ENCODE measurements at places on chromosomes 3 and 15.

- no peak for DNase-seq
Measured at GRCh38 chr15:97953748-97954147, 6.8 kb upstream of the ARRDC4 start.

- DNase-seq = no peak
Measured at GRCh38 chr3:9402410-9403228, 5.2 kb downstream of the SETD5 start.

- no peak for DNase-seq
Measured at GRCh38 chr3:190279690-190280089, 42.6 kb downstream of the CLDN1 start.

GRCh38 chr3:63508771-63509170, 143.7 kb upstream of the SNTN start:
- DNase-seq = no peak

DNA sequence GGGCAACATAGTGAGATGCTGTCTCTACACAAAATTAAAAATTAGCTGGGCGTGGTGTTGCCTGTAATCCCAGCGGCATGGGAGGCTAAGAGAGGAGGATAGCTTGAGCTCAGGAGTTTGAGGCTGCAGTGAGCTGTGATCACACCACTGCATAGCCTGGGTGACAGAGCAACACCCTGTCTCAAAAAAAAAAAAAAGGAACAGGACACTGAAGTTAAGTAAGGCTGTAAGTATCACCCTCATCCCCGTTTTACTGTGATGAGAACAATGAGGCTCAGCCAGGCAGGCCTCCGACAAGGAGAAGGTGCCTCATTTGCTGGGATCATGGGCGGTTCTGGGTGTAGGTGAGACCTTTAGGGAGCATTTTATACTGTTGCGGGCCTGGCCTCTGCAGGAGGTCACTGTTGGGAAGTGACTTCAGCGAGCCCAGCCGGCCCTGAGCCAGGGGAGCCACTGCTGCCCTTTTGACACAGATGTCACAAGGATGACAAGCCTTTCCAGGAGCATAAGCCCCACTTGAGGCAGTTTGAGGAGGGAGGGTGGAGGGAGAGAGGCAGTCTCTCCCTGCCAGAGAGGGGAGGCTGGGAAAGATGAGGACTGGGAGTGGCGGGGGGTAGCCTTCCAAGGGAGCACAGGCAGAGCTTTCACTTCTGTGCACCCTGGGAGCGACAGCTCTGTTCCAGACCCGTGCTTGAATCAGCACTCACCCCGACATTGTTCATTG, 30.8 kb downstream of the IRAK2 start:
- DNase-seq = no peak

DNA sequence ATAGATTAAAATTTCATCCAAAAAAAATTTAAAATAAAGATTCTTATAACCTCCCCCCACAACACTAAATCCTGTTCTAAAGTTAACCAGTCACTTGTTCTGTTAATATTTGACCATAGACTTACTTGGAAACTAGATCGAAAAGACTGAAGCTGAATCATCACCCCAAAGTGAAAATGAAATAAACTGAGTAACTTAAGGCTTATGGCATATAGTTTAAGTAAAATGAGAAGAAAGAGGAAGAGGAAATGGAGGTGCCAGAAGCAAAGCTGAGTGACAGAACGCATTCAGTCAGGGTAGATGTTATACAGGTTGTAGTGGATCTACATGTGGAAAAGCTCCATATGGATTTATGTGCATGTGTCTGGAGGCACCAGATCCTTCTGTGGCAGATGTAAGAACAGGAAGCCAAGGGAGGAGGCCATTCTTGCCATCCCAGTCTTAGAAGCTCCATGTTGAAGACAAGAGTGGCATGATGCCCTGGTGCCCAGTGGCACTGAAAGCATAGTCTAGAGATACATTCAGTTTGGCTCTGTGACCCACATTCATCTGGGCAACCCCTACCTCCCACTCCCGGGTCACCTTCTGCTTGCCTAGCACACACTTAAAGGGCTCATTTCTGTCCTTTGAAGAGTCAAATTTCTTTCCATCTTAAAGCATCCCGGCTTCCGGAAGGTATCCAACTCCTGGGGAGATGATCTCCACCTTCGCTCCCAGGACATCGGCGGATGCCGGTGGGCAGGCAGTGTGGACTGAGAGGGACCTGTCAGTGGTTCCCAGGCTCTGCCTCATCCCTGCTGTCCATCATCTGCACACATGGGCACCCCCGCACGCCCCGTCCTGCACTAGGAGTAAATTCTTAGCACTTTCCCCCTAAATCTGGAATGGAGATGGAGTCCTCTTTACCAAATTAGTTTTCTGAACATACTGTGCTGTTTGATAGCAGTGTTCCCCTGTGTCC, 90.8 kb downstream of the NEO1 start:
- DNase-seq = no peak

GRCh38 chr3:20878691-20879090, 692.7 kb upstream of the SGO1 start:
- no peak for DNase-seq

DNA sequence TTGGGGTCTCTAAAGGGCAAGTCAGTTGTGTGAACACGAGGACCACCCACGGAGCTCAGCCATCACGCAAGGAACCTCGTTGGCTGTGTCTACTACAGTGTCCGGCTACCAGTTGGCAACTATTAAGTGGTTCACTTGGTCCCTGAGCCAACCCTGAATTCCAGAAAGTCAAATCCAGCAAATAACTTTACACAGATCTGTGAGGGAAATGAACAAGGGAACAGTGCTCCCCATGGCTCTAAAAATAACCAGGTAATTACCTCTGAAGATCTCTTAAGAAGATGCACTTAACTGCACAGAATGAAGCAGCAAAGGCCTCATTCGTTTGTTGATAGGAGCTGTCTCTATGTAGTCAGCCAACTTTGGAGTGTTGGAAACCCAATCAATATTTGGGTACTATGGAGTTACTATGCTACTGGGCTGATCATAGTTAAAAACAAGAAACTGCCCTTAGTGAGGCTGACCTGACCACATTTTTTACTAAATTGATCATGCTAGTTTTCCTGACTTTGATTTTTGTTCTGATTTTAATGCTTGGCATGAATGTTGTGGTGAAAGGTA, 219.1 kb upstream of the LRIG1 start:
- DNase-seq = no peak

DNA sequence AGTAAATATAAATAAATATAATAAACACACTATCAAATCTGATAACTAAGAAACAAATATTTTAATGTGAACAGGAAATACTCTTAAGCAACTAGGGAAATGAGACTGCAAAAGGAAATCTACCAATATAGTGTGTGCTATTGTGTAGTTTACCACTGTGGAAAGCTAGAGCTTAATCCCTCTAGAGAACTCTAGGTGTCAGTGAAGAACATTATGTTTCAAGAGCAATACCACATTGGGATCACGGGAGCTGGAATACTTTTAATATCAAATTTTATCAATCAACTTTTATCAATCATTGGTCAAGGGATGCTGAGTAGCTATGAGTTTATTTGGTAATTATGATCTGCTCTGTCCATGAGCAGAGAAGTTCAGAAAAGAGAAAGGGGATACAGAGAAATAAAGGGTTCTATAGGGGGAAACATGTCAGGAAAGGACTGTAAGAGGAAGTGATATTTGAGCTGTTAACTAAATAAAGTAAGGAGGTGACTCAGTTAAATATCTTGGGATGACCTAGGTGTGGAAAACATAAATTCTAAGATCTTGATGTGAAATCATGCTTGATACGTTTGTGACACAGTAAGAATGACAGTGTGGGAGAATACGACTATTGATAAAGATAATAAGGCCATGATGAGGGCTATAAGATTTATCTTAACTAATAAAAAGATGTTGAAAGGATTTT, 762.2 kb upstream of the ALCAM start:
- no peak for DNase-seq

GRCh38 chr3:27666708-27667107, 55.4 kb downstream of the EOMES start:
- DNase-seq = no peak

- no peak for DNase-seq
Measured at GRCh38 chr15:77386626-77387025, 33.3 kb downstream of the PEAK1 start.

DNA sequence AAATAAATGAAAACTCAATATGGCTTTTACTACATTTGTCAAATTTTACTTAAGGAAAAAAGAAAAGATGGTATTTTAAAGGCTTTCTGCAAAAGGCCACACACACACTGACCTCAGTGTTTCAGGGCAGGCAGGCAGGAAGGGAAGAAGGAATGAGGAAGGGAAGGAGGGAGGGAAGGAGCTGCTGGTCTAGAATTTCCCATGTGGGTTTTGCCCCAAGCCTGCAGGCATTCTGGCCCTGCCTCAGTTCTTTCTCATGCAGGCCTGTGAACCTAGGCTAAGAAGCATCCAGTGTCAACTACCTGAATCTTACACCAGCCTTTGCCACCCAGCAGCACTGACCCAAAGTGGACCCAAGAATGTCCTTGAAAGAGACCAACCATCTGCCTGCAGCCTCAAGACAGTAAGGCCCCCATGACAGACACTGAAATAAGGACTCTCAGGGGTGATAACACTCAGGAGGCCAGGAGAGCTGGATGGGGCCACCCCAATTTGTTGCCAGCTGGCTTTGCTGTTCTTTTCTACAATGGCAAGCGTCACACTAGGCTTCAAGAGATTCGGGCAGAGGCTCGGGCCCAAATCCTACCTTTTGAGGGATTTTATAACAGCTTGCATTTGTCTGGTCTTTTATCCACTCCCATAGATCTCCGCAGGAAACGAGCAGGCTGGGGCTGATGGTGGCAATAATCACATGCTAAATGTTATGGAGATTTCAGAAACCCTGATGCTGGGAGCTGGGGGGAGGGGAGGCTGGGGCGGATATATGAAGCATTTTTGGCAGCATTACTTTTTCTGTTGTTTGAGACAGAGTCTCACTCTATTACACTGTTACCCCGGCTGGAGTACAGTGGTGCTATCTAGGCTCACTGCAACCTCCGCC, 51.4 kb downstream of the XXYLT1 start:
- DNase-seq = peak; percentile 53

DNA sequence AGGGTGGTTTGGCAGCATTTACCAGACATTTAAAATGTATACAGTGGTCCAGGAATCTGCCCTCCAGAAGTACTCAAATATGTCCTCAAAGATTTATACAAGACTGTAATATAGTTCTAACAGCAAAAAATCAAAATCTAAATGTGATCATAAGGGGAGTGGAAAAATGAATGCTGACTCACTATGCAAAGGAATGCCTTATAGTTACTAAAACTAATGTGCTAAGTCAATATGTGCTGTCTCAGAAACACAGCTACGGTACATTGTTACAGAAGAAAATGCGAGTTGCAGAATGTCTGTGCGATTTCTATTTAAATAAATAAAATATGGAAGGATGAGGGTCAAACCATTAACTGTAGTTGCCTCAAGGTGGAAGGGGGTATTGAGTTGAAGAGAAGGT, 230.1 kb upstream of the UBE2E1 start:
- no peak for DNase-seq

- DNase-seq = no peak
Measured at GRCh38 chr3:46130631-46131310, 77.3 kb downstream of the CCR1 start.

DNA sequence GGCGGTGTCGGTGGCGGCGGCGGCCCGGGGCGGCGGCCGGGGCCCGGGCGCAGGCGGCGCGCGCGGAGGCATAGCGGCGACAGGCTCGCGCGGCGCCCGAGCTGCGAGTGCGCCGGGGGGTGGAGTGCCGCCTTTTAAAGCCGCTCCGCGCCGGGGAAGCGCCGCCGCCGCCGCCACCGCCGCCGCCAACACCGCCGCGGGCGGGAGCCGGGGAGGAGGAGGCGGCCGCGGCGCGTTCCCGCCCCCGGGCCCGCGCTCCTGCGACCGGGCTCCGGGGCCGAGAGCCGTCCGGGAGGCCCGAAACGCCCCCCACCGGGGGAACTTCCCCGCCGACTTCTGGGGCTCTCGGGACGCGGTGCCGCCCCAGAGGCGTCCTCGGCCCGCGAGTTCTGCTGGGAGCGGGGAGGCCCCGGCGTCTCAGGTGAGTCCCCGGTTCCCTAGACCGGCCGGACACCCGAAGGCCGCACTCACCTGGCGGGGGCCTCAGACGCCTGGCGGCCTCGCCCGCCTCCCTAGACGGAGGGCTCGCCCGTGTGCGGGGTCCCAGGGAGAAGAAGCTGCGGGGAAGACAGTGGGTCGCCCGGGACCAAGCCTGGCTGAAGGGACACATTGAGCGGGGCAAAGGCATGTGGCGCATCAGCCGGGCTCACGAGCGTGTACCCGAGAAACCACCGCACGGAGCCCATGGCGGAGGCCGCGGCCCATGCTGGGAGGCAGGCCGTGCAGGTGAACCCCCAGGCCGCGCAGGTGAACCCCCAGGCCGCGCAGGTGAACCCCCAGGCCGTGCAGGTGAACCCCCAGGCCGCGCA, at the start of gene PCSK6:
TSS of gene PCSK6 (minus strand) at position 109 of the 809 bp plus-strand sequence. CDS start at position 72, 37 bp downstream.
- DNase-seq = peak; percentile 47

DNA sequence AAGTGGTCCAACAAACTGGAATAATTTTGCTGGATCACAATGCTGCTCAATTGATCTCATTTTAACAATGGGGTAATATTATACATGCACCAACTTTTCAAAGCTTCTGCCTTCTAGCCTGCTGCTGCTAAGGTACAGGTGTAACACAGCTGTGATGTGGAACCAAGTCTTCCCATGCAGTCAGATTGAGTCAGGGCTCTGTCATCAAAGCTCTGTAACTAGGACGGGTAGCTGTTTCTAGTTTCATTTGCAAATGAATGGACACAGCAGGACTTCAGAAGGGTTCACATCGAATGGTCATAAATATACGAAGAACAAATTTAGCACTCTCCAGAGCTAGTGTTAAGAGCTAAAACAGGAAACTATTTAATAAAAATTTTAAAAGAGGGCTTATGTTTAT, 189.2 kb downstream of the USP13 start:
- DNase-seq = no peak

GRCh38 chr15:55407498-55408011, 604 bp downstream of the CCPG1 start:
- no peak for DNase-seq

- no peak for DNase-seq
Measured at GRCh38 chr3:48356419-48356818, 15.6 kb upstream of the FBXW12 start.

DNA sequence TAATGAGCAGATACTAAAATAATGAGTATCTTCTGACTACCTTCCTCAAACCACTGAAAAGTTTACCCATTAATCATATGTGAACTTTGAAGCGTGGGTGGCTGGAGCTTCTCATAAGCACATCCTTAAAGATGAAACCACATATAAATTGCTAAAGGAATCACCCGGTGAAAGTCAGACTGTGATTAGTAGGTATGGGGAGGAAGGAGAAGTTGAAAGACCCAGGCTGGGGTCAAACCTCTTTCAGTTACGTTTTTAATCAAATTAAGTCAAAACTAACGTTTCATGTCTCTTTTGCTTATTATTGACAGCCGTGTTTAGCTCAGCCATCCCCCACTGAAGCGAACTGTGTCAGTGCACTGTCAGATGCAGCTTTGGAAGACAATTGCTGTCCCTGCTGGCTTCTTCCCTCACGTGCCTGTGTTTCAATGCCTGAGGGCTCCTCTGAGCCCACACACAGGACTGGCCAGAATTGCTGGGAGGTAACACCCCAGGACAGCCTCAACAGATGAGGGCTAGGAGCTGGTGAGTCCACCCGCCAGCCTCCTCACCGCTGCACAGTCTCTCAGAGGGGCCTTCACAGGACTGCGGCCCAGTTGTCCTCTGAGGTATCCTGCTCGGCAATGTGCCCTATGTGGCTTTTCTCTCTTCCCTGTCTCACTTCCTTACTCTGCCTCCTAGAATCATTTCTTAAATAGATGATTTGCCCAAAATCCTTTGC, 29.3 kb upstream of the SH3BP5 start:
- no peak for DNase-seq

- DNase-seq = no peak
Measured at GRCh38 chr3:46114323-46114988, 87.2 kb upstream of the XCR1 start.
